ENCODE measurements at places on chromosomes 5 and 9.

DNA sequence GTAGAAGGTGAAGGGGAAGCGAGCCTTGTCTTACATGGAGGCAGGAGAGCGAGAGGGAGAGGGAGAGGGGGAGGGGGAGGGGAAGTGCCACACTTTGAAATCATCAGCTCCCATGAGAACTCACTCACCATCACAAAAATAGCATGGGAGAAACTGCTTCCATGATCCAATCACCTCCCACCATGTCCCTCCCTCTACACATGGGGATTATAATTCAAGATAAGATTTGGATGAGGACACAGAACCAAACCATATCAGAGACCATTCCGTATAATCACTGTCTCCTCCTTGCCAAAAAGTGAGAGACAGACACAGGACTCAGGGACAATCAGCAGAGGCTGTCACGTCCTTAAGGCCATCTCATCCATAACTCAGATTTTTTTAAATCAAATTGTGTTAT is 187.7 kb upstream of the TAS2R1 start:
- no peak for DNase-seq

DNA sequence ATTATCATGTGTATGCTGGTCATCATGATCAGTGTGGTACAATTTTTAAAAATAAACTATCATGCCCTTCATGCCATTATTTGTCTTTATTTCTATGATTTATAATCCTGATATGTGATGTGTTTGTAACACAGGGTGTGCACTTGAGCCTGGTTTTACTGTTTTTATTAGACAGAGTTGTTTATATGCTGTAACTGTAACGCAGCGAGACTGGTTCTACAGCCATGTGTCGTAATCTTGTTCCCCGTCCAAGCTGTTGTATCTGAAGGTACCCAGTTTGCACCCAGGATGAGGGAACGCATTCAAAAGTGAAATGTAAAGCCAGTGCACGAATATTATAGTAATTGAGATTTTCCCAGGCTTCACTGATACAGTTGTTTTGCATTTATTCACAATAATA is 28.2 kb downstream of the SNX18 start:
- DNase-seq, result no peak

GRCh38 chr5:96288845-96289185 is 144.2 kb downstream of the PCSK1 start:
- DNase-seq, result no peak

GRCh38 chr9:129333617-129334104 is 155.6 kb upstream of the IER5L start:
- no peak for DNase-seq

GRCh38 chr5:32346869-32347268 is 34.1 kb upstream of the MTMR12 start:
- DNase-seq, result no peak

DNA sequence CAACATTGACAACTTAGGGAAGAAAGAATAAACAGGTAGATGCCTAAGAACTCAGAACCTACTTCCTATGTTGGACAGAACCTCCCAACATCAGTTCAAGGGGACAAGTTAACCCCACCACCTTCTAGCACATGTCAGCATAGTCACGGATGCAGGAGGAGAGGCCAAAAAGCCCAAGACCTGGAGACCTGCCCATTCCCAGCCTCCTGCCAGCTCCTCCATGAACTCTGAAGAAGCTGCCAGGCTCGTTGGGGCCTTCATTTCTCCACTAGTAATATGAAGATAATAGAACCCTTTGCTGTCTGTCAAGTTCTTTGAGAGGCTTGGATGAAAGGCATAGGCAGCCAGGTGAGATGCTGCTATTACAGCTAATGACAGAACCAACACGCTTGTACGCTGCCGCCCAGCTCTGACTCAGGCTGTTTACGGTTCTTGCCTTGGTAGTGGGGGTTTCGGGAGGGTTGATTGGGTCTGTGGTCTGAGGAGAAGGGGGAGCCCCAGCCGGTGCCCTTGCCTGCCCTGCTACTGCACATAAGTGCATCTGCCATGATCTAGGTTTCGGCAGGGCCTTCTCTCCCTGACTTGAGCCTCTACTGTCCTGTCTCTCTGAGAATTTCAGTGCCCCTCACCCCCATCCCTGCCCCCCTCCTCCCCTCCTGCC is 82.2 kb downstream of the NRG2 start:
- no peak for DNase-seq

DNA sequence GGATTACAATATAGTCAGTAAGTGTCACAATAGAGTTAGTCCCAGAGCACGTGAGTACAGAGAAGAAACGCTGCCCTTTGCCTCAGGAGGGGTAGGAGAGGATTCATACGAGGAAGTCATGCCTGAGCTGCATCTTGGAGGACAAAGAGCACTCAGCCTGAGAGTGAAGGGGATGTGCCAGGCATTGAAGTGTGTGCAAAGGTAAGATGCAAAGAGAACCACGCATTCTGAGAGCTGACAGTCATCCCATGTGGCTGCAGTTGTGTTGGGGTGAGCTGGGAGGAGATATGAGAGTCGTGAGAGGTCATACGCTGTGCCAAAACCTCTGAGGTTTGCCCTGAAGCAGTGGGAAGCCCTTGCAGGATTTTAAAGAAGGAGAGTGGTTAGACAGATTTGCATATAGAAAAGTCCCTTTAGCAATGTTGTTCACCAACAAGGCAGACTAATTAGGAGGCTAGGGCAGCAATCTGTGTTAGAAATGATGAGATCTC is 97.5 kb downstream of the PIP5K1B start:
- DNase-seq, result no peak

DNA sequence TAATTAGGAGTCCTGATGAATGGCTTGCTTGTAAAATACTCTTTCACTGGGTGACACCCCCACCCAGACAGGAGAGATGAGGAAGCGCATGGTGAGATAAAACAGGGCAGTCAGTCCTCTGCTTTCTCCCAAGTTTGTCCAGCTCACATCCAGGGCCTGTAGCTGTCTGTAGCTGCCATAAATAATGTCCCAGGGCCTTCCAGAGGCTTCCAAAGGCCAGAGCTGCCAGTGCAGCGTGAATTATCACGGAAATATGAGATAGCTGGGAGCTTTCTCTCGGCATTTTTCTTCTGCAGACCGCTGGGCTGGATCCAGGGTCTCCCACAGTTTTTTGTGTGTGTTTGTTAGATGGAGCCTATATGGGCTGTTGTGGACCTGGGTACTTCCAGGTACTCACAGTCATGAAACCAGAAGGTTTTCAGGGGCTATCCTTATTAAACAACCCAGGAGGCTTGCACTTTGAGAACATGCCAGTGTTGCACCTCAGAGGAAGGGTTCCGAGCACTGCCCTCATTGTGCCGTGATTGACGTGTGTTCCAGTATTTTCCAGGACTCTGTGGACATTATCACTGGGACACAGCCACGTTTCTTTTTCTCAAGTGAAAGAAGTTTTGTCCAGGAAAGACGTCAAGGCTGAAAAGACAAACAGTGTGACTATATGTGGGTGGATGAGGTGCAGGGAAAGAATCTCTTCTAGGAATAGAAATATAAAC is 117.5 kb downstream of the FGF1 start:
- no peak for DNase-seq

DNA sequence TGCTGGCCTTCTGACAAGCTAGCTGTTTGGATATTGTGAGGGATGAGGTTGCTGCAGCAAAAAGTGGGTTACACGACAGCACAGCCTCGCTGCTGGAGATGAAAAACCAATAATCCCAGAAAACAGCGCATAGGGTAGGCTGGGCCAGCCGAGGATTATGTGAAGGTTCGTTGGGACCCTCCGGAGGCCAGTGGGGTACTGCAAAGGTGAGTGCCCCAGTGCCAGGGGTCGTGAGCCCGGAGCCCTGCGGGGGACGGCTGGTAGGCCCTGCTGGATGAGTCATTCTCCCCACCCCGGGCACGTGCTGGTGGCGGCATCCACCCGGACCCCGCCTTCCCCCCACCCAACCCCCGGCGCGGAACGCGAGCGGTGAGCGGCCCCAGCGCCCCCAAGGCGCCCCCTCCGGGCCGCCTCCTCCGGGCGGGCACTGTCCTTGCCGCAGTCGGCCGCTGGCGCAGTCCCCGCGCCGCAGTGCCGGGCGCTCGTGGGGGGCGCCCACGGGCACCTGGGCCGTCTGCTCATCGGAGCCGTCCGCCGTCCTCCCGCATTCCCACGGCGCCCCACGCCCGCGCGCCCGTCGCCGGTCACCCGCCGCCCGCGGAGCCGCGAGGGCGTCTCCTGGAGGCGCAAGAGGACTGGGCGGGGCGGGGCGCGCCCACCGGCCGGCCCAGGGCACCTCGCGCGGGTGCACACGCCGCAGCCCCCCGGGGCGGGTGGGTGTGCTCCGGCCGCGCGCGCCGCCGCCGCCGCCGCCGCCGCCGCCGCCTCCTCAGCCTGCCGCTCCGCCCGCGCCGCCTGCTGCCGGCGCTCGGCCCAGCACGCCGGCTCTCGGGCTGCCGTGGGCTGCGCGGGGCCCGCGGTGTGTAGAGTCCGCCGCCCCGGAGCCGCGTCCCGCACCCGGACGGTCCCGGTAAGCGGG is at the start of gene PHF24:
TSS of gene PHF24 (plus strand) at position 794 of the 919 bp plus-strand sequence. CDS start 13,014 bp downstream, outside the sequence.
- DNase-seq, result peak; percentile 39

GRCh38 chr5:157252711-157253465 is 13.0 kb upstream of the CYFIP2 start:
- DNase-seq, result no peak

DNA sequence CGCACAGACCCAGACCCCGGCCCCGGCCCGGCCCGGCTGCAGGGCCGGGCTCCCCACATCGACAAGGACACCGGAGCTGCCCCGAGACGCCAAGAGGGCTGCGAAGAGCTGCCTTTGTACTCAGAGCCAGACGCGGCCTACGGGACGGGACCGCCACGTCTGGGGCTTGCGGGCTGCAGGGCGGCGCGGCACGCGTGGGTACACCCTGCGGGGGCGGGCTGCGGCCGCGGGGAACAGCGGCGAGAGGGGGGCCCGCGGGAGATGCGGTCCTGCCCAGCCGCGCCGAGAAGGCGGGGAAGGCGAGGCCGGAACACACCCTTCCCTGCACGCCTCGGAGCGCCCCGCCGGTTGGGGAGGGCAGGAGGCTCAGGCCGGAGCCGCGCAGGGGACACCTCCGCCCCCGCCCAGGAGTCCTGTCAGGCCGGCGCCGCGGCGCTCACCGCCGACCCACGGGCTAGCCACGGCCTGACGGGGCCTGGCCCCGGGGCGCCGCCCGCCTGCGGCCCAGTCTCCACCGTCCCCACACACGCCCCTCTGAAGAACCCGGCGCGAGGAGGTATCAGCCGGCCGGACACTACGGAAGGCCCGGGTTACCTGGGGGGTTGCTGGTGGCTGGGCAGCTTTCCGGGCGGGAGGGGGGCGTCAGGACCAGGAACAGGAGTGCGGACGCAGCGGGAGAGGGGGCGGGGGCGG is 478 bp downstream of the RAB14 start:
- peak; percentile 32 for DNase-seq

- no peak for DNase-seq
These were observed 296.5 kb downstream of the ARHGAP26 start for GRCh38 chr5:143066556-143067281.

DNA sequence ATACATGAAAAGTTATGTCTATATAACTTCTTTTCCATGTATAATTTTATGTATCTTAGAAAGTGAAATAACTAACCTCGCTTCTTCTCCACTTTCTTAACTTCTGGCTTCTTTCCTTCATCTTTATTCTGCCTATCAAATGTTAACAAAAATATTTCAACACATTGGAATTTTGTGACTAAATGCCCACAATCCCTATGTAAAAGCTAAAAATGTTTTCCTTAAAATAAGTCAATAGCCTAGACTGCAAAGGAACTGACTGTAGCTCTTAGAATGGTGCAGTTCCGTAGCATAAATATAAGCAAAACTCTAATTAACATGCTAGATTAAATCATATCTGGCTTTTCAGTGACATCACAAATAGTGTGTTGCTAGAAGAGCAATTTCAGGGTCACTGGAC is 40.9 kb downstream of the PSIP1 start:
- no peak for DNase-seq

- DNase-seq, result no peak
These were observed 380.1 kb upstream of the PRR16 start for GRCh38 chr5:120083851-120084542.

DNA sequence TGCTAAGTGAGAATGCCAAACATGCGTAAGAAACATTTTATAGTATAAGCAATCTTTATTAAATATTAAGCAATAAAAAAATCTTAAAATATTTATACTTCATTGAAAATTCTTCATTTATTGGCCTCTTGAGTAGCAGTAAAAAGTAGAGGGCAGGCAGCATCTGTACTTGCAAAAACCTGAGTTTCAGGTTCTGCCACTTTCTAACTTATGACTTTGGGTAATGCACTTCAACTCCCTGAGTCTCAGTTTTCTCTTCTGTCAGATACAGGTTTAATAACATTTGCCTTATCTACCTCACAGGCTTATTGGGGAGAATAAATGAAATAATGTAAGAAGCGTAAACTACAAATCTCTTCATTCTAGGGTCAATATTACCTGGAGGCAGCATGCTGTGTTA is 19.8 kb upstream of the MCTP1 start:
- DNase-seq, result no peak

DNA sequence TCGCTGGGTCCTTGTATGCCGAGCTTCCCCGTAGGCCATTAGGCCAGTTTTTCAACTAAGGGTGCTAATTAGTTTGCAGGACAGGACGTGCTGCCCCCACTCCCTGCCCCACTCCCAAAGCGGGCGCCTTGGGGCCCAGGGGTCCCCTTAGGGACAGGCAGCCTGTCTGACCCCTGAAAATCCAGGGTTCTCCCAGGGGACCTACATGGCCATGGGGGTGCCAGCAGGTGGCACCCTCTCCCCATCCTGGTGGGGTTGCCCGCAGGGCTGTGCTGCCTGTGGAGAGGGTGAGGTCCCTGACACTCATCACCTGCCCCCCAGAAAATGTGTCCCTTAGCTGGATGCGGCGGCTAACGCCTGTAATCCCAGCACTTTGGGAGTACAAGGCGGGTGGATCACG is 8.5 kb upstream of the CCDC187 start:
- peak; percentile 69 for DNase-seq

- no peak for DNase-seq
These were observed 1.4 kb downstream of the NR6A1 start for GRCh38 chr9:124769549-124770358.

- no peak for DNase-seq
These were observed 30.1 kb downstream of the TSPAN17 start for GRCh38 chr5:176677209-176677939.

GRCh38 chr9:133718563-133719315 is 19.4 kb downstream of the SARDH start:
- DNase-seq, result no peak

DNA sequence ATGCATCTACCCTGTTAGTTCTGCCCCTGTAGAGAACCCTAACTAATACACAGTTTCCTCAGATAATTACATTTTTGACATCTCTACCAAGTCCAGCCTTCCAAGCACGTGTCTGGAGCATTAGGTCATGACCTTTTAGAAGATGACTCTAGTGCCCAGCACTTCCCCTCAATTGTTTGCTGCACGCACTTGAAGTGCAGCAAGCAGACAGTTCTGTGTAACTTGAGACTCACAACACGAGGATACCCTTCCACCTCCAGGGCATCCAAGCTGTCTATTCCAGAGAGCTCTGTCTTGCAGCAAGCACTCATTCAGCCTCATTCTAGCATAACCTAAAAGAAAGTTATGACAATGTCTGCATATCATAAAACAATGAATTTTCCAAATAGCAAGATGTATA is 1410.5 kb upstream of the CDH18 start:
- no peak for DNase-seq

DNA sequence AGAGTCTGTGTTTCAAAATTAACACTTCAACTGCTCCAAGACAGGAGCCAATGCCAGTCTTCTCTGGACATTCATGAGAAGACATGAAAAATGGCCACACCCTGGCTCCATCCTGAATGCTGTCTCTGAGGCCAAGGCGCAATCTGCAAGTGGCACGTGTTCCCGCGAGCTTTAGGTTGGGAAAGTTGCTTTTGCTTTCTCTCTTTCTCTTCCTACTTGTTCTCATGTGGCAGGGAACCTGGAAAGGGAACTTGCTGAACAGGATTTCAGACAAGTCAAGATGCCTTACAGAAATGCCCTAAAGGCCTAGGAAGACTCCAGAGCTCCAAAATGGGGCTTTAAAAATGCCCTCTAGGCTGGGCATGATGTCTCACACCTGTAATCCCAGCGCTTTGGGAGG is 91.9 kb upstream of the OTULINL start:
- no peak for DNase-seq
